ENCODE measurements at places on chromosomes 6 and 20. TPM values are rescaled to one million over a fixed set of nuclear protein-coding genes. Genes with fewer than 3 reads are reported as not detected.

THEMIS gene
- 0.22 TPM for total RNA-seq

DEFB126 gene
- not detected for total RNA-seq

HSPA1L gene
- total RNA-seq, result 2.2 TPM

ZNF292 gene
- total RNA-seq, result 28.2 TPM

LINC00237 gene
- not detected for total RNA-seq

PAK5 gene
- total RNA-seq, result not detected

LRFN2 gene
- not detected for total RNA-seq

DNA sequence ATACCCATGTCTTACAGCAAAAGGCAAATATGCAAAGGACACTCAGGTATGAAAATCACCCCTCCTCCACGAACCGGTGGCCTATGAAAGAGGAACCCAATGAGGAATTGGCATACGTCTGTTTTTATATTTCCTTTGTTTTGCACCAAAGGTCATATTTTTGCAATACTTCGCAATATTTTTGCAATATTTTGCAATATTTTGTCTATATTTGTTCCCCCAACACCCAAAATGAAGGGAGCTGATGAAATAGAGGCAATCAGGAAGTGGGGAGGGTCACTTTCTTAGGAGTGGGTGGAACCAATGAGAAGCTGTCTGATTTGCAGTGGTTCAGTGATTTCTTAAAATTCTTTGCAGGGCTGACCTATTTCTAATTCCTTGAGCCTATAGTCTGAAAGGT is 296.8 kb upstream of the TSHZ2 start:
- no peak for DNase-seq

DNA sequence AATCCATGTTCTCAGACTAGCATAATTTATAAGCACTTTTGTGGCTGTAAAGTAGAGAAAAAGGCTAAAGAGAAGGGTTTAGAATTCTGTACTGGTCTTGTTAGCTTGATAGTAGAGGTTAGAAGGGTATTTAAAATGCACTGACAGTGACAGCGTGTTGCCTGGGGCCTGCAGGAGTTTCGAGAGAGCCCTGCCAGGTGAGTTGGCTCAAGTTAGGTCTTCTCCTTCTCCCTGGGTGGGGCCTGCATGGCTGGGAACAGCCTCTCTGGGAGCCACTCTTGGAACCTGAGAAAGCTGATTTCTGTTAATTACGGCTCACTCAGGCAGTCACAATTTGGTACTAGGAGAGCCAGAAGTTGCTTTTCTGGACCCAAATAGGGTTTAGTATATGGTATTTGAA is 103.7 kb downstream of the ARID1B start:
- no peak for DNase-seq

GRCh38 chr6:157139054-157139708 is 184.1 kb downstream of the TMEM242 start:
- DNase-seq, result no peak

DNA sequence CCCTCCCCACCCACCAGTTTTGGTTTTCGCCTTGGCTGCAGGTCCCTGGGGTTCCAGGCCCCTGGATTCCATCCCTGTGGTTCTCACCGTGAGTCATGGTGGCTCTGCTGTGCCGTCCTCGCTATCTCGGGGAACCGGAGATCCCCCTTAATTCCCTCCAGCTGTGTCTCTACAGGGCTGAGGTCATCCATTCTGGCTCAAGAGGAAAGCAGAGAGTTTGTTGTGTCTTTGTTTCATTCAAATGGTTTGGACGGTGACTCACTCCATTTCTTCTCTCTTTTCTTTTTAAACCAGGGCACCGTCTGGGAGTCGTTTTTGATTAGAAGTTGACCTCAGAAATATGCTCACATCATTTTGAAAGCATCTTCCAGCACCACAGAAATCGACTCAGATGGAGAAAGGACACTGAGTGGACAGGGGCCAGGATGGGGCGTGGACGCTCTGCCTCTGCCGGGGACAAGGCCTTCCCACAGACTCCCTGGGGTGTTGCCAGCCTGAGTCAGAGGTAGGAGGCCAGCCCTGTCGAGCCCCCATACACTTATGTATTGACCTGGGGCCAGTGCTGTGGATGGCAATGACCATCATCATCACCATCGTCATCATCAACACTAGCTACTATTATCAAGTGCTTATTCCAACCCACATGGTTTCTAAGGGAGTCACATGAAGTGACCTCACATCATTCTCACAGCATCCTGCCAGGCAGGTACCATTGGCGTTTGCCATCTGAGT is 176.2 kb downstream of the NFATC2 start:
- DNase-seq, result peak; percentile 69

- DNase-seq, result no peak
Observed at GRCh38 chr20:2558581-2559278, 22.4 kb downstream of the TMC2 start.

GRCh38 chr6:3612341-3613041 is 139.0 kb downstream of the PXDC1 start:
- DNase-seq, result no peak

DNA sequence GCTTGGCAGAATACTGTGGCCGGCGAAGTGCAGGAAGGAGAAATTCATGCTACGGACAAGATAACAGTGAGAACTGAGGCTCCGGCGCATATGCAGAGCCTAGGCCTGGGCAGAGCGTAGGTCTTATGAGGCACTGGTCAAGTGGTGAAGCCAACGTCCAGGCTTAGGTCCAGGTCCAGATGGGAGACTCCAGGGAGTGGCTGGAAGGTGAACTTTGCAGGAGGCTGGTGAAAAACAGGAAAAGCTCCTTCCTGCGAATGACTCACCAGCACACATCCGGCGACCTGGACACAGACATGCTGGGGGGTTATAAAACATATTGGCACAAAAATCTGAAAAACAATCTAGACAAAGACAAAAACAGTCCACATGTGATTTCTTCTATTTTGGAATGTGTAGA is 15.4 kb downstream of the C6orf141 start:
- DNase-seq, result no peak

DNA sequence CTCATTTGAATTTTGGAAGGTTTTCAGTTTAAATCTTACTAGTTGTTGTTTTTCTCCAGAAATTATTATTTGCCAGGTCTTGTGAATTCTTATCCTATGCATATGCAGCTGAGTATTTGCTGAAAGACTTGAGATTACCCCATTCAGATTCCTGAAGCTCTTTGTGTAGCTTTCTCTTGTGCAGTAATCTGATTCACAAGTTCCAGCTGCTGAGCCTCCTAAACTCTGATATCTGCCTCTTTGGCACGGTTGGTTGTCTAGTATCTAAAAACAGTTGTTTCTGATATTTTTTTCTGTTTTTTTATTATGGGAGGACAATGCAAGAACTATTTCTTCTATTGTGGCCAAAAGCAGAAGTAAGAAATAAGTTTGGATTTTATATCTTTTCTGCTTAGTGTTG is 863.9 kb upstream of the MANEA start:
- no peak for DNase-seq

DNA sequence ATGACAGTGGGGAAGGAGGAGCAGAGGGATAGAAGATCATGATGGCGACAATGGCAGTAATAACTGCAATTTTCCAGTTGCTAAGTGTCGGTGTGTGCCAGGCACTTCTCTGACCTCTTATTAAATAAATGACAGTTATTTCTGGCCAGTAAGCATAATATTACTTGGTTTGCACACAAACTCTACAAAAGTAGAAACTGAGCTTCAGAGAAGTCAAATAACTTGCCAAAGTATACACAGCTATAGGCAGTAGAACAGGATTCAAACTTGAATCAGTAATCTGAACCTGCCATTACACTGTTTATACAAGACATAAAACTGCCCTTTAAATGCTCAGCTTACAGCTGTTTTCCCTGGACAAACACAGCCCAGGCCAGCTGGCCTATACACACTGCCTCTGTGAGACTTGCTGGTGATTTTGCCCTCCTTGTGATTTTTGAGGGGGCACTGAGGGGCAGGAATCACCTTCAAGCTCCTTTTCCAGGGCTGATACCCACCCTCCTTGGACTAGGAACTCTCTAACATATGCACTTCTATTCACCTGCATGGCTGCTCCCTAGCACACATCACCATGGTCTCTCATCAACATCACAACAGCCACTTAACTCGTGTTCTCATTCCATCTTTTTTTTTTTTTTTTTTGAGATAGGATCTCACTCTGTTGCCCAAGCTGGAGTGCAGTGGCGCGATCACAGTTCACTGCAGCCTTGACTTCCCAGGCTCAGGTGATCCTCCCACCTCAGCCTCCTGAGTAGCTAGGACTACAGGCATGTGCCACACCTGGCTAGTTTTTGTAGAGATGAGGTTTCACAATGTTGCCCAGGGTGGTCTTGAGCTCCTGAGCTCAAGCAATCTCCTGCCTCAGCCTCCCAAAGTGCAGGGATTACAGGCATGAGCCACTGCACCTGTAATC is 63.6 kb downstream of the SLC23A2 start:
- no peak for DNase-seq

- no peak for DNase-seq
Observed at GRCh38 chr6:146358431-146359046, 185.1 kb upstream of the RAB32 start.

- DNase-seq, result no peak
Observed at GRCh38 chr20:58440021-58440767, 51.2 kb downstream of the VAPB start.

GRCh38 chr6:105941621-105942412 is 144.3 kb upstream of the PRDM1 start:
- DNase-seq, result no peak

DNA sequence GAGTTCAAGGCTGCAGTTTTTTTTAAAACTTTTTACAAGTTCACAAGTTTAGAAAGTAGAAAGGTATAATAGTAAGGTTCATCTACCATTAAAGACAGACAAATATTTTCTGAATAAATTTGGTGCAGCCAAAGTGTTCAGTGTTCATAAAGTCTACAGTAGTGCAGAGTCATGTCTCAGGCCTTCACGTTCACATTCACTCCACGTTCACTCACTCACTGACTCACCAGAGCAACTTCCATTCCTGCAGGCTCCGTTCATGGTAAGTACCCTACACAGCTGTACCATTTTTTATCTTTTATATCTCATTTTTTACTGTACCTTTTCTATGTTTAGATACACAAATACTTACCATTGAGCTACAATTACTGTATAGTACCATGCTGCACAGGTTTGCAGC is 67.6 kb downstream of the B4GALT5 start:
- DNase-seq, result no peak

DNA sequence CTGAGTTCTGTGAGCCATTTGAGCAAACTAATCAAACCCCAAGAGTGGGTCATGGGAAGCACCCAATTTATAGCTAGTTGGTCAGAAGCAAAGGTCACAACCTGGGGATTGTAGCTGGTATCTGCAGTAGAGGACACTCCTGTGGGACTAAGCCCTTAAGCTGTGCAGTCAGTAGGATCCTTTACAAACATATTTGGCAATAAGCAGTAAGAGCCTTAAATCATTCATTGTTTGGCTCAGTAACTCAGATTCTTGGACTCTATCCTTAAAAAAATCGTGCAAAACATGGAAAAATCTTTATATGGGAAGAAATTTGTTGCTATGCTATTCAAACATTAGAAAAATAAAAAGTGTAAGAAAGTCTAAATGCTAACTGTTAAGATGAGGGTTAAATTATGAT is 29.9 kb downstream of the FRK start:
- no peak for DNase-seq

- no peak for DNase-seq
Observed at GRCh38 chr20:63698739-63699465, 2.5 kb downstream of the TNFRSF6B start.

DNA sequence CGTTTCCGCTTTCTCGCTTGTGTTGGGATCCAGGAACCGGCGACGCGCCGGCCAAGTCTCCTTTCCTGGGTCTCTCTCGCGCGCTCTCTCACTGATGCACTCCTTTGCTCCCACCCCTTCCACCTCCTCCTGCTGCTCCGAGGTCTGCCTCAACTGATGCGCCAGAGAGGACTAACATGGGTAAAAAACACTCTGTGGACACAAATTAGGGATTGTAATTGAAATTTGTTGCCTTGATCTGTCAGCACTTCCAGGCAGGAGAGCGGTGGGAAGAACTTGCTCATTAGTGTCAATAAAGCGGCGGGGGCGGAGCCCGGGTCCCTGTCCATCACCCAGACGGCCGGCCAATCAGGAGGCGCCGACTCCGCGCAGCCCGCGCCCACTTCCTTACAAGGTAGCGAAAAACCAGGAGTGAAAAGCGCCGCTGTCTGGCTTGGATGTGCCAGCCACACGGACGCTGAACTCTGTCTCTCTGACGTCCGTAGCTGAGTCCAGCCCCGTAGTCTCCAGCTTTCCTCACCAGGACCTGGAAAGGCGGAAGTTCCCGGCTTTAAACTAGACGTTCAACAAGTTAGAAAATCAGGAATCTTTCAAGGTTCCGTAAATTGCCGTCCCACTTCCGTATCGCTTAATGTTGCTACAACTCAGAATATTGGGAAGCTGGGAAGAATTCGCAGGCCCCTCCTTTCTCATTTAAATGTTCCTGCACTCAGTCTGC is at the start of gene TBX18:
Gene TBX18, minus strand, starts transcription at position 267 of the 718 bp plus-strand sequence. CDS start 417 bp downstream, outside the sequence.
- DNase-seq, result peak; percentile 92

- DNase-seq, result no peak
Observed at GRCh38 chr6:28839443-28840120, 84.2 kb downstream of the TRIM27 start.

GRCh38 chr6:153099636-153100035 is 31.4 kb downstream of the RGS17 start:
- DNase-seq, result no peak

DNA sequence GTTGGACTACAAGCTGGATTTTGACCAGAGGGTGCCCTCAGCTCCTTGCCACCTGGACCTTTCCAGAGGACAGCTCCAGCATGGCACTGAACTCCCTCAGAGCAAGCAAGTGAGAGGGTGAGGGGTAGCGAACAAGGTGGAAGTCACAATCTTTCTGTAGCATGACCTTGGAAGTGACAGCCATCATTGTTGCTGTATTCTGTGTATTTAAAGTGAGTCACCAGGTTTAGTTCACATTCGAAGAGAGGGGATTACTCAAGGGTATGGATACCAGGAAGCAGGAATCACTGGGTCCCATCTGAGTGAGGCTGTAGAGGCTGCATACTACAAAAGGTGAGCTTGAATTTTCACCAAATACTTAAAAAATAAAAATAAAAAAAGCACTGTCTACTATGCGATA is 280.0 kb upstream of the SPTLC3 start:
- DNase-seq, result no peak

- no peak for DNase-seq
Observed at GRCh38 chr20:44946271-44946852, 13.8 kb downstream of the TOMM34 start.

DNA sequence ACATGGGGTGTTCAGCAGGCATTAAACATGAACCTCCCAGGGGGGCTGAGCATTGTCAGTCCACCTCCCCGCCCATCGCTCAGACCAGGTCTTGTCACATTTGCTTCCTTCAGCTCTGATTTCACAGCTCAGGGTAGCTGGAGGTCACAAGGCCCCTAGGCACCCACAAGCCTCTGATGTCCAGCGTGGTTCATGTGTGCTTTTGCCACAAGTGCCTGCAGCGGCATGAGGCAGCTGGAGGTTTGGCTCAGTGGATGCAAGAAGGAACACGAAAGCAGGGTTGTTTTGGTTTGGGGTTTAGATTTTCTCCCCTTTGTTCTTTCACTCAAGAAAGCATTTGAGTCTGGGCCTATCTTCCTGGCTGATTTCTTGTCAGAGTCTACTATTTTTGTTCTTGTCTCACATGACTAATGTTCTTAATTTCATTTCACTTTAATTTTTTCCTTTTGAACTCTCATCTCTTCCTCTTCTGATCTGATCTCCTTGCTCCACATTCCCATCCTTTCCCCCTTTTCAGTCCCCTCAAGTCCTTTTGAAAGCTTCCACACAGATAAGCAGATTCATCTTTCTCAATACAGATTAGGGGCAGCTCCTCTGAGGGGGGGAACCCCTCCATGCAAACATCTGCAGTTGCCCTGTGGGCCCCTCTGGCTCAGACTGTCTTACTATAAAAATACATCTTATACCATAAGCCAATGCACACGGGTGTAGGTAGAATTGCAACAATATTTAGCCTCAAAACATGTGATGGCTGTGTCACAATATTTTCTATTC is 68.1 kb upstream of the CEP85L start:
- DNase-seq, result no peak
